Iris pigment epithelial cell (primary cell): ENCODE measurements at places on chromosomes 11 and 22.

GRCh38 chr11:45473341-45473895, 187.3 kb upstream of the SYT13 start:
- DNase-seq, result no peak

DNA sequence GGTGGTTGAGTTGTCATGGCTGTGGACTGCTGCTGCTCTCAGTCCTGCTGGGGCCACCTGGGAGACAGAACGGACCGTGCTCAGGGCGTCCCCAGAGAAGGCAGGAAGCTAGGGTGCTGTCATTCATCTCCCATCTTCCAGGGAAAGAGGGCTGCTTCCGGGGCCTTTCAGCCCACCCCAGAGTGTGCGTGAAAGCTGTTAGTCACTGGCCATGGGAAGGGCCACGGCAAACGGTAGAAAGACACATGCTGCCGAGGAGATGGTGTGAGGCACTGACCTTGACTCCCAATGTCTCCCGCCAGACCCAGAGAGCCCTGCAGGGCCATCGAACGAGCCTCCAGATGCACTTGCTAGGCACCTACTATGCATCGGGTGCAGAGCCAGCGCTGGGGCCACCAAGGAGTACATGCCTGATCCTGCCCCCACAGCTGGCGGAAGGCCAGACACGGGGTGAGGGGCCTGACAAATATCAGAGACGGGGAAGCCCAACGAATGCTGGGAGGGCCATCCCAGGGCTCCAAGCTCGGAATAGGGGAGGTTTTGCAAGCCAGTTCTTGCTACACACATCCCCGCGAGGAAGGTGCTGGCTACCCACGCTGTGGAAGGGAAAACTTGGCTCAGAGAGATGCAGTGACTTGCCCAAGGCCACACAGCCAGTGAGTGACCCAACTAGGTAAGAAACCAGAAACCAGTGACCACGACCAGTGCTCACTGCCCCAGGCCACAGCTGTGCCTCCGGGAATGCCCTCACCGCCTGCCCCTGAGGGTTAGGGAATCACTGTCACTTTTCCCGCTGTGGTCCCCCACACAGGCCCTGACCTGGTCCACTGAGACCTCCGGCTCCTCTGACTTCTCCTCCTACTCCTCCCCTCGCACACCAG, 10.1 kb downstream of the RAC2 start:
- DNase-seq, result peak; percentile 15

- no peak for DNase-seq
These were observed 65.6 kb upstream of the CRYBB3 start for GRCh38 chr22:25134028-25134427.

DNA sequence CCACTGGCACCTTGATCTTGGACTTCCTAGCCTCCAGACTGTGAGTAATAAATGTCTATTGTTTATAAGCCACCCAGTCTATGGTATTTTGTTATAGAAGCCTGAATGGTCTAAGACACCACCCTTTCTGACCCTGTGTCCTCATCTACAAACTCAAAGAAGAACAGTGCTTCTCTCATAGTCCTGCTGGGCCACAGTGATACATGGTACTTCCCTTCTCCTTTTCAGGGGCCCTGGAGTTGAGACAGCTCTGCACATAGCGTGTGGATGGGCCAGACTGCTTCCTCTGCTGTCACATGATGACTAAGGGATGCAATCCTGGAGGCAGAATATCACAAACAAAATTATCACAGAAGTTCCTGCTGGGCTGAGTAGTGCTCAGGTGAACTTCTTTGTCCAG, 5.0 kb downstream of the KCNJ11 start:
- DNase-seq, result peak; percentile 29

- peak; percentile 30 for DNase-seq
These were observed 734 bp downstream of the C11orf58 start for GRCh38 chr11:16738947-16739815.

DNA sequence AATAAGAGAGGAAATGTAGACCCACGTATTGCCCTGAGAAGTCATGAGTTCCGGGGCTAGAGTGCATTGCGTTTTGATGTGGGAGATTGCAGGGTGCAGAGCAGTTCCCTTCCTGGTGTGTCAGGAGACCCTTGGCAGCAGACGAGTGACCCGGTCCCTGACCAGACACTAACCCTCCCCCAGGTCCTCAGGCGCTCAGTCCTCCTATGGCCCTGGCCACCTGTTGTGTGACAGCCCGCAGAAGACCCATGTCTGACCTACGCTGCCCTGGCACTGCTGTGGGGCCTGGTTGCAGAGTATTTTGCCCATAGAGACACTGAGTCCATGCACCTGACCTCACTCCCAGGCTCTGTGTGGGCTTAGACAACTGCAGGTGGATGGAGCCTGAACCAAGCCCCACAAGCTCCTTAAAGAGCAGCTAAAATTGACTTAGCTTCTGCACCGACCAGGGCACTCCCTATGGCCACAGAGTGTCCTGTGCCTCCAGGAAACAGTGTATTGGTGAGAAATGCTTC, 833.8 kb downstream of the TBC1D22A start:
- DNase-seq, result no peak

DNA sequence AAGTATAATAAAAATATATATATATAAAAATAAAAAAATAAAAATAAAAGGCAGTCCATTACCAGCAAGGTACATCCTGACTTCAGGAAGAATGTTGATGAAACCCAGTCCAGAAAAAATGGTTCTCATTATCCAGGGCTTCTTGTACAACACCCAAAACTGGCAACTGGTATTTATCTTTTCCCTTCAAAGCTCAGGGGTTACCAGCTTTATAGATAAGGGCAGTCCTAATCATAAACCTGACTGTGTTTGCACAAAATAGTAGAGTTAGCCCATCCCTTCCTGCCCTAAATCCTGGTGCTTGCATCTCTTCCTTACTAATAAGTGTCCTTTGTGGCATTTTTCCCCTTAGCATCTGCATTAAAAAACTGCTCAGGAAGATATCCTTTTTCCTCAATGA, 97.5 kb downstream of the CSTPP1 start:
- no peak for DNase-seq

- no peak for DNase-seq
These were observed 15.6 kb downstream of the FADS3 start for GRCh38 chr11:61875698-61876097.

DNA sequence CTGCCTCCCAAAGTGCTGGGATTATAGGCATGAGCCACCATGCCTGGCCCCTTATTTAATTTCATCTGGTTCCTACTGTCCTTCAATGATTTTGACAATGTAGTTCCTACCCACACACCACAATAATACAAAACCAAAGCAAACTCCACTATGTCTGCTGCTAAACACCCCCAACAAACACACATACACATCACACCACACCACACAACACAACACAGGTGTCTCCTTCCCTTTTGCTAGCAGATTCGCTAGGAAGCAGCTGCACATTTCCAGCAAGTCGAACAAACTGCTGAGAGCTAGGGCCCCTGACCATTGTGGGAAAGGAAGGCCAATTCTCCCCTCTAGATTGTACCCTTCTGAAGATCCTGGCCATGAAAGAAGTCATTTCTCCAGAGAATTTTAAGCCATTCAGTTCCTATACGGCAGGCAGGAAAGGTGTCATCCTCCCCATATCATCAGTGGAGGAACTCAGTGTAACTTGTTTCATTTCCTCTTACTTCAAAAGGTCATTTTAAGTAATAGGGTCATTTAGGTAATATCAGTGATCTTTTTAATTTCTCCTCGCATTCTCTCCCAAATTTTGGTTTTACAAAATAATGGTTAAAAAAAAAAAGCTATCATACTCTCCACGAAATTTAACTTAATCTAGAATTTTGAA, 18.5 kb downstream of the NUMA1 start:
- DNase-seq, result no peak

- no peak for DNase-seq
These were observed 1.4 kb downstream of the UCP2 start for GRCh38 chr11:73981051-73981805.

DNA sequence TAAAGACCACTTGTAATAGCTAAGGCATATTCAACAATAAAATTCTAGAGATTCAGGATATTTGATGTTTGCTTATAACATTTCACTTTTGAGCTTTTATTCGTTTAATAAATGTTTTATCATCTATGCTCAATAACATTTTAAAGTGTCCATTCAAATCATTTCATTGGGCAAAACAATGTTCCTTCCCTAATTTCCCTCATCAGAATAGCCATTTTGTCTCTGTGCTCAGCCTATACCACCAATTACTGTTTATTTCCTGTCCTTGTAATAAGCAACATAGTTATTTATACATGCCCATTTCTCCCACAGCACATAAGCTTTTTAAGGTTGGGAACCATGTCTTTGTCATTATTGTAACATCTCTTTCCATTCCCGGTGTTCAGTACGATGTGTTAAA, 1.3 kb upstream of the SC5D start:
- DNase-seq, result no peak

- no peak for DNase-seq
These were observed 45.8 kb downstream of the PRR5L start for GRCh38 chr11:36341915-36342314.

DNA sequence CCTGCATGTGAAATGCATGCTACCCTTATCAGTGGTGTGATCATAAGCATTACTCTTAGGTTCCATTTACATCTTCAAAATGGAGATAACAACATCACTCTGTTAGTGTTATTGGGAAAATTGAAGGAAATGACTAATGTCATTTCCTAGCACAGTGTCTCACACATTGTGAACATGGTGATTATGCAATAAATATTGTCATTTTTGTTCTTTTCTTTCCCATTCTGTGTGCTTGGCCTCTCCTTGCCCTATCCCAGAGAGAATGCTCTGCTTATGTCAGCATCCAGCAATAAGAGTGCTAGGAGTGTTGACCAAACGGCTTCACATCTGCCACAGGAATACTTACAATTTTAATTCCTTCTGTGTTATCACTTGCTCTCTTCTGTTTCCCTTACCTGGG, 1024.1 kb upstream of the CCDC90B start:
- DNase-seq, result no peak

DNA sequence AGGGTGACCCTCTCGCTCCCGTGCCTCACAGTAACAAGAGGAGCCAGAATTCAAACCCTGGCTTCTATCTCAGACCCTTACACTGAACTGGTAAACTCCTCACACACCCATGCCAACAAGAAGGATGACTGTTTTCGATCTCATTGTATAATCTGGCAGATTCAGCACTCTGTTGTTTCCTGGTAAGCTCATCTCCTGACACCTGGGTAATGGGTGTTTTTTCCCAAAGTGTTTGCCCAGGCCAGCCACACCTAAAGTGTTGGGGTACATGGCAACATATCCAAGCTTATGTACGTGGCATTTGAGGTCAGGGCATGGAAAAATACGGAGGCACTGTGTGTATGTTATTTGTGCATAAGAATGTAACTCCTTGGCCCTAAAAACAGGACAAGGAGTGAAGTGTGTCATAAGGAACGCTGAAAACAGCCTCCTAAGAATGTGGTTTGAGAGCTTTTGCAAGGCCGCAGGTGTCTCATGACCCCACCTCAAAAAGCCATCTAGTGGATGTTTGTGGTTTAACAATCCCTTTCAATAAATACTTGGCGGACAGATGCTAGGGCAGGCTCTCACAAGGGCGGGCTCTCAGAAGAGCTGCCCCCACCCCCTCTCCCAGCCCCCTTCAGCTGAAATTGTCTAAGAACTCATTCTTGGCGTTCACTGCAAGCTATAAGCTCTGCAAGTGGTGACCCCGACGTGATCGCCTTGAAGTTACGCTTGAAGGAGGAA, at the start of gene MS4A15:
MS4A15 (plus strand) TSS at position 561 of the 726 bp plus-strand sequence. CDS start 6,867 bp downstream, outside the sequence.
- peak; percentile 33 for DNase-seq

- DNase-seq, result no peak
These were observed 16.2 kb downstream of the MSANTD2 start for GRCh38 chr11:124784051-124784450.

- no peak for DNase-seq
These were observed 428.2 kb downstream of the BUD13 start for GRCh38 chr11:116344601-116345000.

DNA sequence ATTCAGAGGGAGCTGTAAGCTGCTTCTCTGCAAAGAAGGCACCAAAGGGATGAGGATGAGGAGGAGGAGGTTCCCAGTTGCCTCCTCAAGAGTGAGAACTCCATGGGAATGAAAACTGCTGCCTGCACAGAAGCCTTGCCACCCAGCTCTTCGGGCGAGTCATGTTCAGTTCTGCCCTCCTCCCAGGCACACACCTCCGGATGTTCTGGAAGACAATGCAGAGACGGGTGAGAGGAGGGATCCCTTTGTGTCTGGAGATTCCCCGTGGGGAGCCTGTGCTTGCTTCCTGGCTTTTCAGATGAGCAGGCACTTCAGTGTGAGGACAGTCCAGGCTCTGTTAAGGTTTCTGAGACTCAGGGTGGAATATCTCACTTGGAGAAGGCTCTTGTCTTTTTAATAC, 295.6 kb downstream of the DDX10 start:
- no peak for DNase-seq

DNA sequence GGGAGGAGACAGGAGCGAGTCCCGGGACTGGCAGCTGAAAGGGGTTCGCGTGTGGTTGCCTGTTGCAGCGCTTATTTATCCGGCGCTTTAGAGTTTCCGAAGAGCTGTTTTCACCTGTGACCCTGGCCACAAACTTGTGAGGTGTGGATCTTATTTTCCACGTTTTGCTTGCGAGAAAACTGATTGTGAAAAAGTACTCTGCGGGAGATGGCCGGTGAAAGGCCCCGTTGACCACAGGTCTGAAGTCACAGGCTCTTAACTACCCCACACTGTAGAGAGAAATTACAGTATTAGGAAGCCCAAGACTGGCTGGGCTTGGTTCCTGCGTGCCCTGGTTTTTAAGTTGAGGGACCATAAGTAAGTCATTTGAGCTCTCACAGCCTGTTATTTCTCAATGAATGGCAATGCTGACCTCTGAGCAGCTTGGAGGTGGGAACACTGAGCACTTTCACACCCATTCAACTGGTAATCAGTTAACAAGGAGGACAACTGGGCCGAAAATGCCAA, 379 bp upstream of the RAB38 start:
- DNase-seq, result no peak

- DNase-seq, result no peak
These were observed 57.0 kb downstream of the FLRT1 start for GRCh38 chr11:64092761-64093136.

DNA sequence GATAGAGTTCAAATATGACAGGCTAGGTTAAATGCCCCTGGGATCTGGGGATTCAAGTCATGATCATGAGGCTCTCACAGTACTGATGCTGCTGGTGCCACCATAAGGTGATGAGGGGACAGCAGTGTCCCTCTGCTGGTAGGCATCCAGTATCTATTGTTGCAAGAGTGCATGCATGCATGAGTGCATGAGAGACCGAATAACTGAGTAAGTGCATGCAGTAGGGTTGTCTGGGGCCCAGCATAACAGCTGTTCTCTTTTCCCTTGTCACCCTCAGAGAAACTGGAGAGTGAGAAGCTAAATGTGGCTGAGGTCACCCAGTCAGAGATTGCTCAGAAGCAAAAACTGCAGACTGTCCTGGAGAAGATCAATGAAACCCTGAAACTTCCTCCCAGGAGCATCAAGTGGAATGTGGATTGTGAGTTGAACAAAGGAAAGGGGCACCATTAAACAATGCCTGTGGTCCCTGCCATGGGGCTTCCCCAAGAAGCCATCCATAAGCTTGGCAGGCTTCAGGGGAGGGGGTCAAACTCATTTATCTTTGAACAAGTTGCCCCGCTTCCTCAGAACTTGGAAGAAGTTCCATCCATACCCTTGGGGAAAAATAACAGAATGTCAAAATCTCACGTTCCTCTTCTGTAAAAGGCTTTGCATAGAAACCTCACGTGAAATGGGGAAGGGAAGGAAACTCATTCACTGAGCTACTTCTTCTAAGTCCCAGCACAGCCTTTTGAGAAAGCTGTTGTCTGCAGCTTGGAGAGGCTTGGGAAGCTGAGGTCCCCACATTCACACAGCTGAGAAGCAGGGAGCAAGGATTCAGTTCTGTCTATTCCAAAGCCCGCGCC, 119.0 kb downstream of the PARVA start:
- DNase-seq, result no peak
